ENCODE measurements at places on chromosomes 11 and 22.

- DNase-seq = no peak
Measured at GRCh38 chr11:73787051-73787642, 527 bp upstream of the MRPL48 start.

GRCh38 chr11:83706566-83706965 is 420.4 kb upstream of the CCDC90B start:
- no peak for DNase-seq

DNA sequence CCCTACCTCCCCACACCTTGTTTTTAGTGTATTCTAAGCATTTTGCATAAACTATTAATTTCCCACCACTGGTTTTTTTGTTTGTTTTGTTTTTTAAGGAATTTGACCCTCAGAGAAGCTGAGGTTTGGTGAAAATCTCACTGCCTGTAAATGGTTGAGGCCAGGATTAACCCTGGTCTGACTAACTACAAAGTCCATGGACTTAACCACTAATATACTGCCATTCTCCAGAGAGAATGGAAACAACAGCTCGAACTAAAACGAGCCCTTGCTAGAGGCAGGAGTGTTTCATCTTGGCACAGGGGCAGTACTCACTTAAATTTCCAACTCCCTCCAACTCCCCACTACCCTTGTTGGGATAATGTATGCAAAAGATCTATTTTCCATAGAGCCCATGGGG is 3.0 kb downstream of the CTNND1 start:
- DNase-seq = no peak

DNA sequence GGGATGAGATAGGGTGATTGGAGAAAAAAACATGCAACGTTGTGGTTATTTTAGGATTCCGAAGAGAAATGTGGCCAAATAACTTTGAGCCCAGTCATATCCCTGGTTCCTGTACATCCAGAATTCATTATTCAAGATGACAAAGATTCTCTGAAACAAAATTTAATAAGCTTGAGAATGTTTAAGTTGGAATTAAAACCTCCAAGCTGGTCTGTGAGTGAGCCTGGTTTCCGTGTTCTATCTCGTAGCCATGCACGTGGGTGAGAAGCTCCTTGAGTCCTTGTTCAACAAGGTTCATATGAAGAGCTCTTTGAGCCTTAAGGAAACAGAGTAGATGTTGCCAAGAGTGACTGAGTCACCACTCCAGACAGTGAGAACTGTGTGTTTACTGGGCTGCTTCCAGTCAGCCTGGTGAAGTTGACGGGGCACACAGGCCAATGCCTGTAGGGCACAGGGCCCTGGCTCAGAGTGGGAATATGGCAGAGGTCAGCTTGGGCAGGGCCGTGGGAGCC is 206.5 kb downstream of the NAV2 start:
- DNase-seq = no peak
